ENCODE measurements at places on chromosomes 2 and 18.

DNA sequence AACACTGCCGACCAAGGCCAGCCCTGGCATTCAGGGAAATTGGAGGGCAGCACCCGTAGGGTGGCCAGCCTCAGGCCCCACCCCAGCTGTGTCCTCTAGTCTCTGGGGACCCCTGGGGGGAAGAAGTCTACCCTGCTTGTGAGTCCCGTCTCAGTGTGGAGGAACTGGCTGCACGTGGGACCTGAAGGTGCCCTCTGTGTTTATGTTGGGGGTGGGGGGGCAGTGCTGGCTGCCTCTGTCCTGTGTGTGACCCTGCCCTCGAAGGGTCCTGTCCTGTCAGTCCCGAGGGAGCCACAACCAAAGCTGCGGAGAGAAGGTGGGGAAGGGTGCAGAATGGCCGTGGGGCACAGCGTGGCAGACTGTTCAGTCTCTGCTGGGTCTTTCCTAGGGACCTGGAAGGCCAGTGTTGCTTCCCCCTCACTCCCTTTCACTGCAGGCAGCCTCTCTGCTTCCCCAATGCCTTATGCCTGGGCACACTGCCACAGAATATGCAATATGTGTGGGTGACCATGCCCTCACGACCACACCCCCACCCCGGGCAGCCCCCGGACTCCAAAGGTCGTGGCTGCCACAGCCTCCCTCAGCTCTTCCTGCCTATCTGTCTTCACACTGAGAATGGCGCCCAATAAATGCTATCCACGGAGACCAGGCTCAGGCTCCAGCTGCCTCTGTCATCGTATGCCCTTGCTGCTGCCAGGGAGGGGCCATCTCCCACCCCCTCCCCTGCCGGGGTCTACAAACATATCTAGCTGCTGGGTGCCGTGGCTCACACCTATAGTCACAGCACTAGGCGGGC lies 33.3 kb upstream of the SLC35F6 start:
- no peak for DNase-seq

GRCh38 chr2:104702031-104702850 lies 151.7 kb upstream of the POU3F3 start:
- DNase-seq: peak; percentile 11

DNA sequence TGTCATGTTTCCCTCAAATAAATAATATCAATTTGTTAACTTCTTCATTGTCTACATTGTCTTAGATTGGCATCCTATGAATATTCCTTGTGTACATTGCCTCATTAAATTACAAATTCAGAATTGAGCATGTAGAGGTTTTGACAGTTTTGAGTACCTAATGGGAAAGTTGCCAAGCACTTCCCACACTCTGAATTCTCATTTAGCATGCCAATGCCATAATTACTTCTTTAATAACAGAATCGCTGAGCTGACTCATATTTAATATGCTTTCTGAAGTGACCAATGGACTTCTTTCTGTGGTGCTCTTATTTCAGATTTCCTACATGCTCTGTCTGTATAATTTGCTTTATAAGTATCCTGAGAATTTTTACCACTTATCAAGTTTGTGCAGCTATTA lies 114.4 kb upstream of the NOL4 start:
- DNase-seq: no peak

DNA sequence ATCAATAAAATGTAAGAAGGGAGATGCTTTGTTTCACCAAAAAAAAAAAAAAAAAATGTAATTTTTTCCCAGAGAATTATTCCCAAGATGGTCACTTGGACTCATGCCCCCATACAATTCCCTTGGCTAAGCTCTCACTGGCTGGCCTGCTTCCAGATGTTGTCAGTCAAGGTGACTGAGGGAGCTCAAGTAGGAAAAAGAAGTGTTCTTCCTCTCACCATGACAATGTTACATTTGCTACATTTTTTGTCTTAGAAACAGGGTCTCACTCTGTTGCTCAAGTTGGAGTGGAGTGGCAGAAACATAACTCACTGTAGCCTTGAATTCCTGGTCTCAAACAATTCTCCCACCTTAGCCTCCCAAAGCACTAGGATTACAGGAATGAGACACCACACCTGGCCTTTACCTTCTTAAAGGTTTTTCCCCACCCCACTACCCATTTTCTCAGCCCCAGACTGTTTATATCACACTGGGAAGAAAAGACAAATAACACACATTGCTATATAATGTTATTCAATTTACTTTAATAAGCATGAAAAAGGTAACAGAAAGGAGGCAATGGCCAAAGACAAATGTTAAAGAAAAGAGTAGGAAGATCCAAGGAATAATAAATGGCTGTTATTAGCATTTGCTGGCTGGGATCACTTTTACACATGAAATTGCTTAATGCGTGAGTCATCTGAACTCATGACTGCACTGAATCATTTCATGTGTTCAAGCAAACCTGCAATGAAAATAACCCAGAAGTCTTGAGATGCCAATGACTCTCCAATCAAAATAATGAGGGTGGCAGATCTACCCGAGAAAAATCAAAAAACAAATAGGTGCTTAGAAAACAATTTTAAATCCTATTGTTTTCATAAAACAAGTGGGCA lies 45.2 kb downstream of the ACVR1 start:
- DNase-seq: no peak

DNA sequence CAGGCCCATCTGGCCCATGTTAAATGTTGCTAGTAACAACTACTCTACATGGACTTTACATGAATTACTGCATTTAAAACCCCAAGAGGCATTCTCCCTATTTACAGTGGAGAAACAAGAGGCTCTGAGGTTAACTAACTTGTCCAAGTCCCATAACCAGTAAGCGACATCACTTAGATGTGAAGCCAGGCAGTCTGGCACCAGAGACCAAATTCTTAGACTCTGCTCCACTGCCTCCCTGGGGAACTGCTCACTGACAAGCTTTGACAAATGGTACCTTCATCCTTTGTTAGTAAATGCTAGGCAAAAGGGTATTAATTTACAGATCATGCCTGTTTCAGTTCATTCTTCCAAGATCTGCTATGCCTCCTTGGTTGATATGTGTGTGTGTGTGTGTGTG lies 124.8 kb downstream of the AFF3 start:
- DNase-seq: no peak

DNA sequence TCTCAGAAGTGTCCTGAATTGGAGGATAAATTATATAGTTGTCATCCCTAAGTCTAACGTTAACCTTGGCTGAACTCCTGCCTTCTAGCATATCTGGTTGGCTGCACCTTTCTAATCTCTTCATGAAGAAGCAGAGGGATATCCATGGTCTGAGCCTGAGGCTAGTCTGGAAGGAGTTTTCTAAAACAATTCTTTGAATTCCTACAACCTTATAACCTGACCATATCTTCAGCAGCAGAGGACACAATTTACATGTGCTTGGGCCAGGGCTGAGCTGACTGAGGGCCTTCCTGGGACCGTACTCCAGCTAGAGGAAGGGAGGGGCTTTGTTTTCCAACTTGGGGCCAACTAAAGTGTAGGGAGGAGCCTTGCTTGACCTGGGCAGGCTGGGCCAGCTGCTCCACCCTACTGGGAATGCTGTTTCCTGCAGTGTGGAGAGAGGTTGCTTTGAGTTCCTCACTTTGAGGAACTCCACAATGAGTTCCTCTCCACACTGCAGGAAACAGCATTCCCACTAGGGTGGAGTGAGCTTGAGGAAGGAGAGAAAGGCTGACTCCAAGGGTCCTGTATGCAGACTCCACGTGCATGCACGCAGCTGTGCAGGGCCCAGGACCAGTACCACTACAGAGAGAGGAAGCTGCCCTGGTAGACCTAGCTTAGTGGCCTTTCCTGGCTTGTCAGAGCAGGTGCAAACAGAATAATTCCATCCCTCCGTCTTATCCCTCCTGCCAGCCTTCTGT lies 19.6 kb downstream of the CEP68 start:
- DNase-seq: no peak

GRCh38 chr18:6054256-6054842 lies 159.0 kb upstream of the TMEM200C start:
- DNase-seq: no peak

GRCh38 chr2:154193246-154193645 lies 321.5 kb downstream of the GALNT13 start:
- no peak for DNase-seq

- DNase-seq: no peak
Observed at GRCh38 chr2:58645017-58645416, 403.9 kb upstream of the FANCL start.
